ENCODE measurements at places on chromosomes 11 and 22.

GRCh38 chr11:95413021-95413420 is 182.0 kb upstream of the SESN3 start:
- DNase-seq, result no peak

- DNase-seq, result no peak
Measured at GRCh38 chr11:460331-461199, 10.5 kb downstream of the PTDSS2 start.

DNA sequence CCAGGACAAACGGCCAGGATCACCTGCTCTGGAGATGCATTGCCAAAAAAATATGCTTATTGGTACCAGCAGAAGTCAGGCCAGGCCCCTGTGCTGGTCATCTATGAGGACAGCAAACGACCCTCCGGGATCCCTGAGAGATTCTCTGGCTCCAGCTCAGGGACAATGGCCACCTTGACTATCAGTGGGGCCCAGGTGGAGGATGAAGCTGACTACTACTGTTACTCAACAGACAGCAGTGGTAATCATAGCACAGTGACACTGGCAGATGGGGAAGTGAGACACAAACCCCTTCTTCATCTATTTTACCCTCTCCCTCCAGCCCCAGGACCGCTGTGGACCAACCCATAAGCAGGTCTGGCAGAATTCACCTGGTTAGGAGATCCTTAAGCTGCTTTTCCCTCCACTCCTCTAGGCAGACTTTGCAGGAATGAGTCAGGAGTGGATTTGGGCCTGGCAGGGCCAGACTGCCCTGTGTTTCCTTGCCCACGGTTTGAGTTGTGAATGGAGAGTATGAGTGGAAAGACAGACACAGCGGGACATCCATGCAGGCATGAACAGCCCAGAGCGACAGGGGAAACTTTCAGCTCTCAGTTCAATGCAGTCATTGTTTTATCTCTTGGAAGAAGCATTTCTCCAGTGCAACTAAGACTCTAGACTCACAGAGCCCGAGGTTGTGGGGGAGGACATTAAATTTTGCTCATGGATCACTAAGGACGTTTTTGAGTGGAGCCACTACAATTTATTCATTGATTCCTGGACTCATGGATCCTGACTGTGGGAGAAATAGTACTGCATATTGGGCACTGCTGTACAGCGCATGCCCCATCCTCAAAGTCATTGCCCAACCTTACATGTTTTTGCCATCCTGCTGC is 75.3 kb upstream of the IGLL5 start:
- DNase-seq, result no peak

GRCh38 chr11:70305501-70305900 is 35.0 kb downstream of the PPFIA1 start:
- no peak for DNase-seq

DNA sequence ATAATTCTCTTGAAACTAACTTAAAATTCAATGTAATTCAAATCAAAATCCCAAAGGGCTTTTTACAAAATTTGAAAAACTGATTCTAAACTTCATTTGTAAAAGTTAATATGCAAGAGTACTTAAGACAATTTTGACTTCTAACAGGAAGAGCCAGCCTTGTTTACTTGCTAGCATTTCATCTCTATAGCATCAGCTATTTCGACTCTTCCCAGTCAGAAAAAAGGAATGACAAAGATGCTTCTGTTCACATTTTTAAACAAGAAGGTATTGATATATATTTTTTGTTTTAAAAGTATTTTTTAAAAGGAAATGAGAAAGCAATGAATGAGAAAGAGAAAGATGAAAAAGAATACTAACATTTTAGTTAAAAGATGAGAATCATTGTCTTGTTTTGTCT is 16.4 kb downstream of the SLN start:
- DNase-seq, result no peak

DNA sequence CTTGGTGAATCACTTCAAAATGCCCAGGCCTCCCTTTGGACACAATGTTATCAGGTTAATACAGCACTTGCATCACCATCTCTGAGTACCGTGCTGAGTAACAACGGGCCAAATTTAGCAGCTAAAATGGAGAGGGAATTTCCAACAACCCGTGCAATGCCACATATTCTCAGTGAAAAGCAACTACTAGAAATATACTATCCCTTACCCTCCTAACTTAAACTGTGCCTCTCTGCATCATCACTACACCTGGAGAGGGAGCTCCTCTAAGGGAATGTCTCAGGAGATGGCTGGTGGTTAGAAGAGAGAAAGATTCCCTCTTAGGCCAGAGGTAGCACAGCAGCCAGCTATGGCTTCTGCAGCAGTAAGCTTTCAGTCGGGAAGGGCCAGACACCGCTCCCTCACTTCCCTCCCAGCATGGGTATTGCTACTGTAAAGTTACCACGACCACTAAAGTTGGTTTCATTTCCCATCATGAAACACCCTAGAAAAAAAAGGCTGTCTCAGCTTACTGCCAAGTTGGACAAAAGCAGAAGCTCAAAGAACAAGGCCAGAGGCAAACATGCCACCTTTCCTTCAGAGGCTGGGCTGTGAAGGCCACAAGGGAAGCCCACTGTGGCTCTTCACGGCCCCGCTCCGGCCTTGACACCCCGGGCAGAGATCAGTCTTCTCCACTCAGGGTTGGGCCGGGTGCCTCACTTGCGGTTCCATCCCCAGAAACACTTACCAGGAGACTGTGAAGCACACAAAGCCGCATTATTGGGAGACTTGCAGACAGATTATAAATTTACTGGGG is 3.9 kb downstream of the MAML2 start:
- no peak for DNase-seq

DNA sequence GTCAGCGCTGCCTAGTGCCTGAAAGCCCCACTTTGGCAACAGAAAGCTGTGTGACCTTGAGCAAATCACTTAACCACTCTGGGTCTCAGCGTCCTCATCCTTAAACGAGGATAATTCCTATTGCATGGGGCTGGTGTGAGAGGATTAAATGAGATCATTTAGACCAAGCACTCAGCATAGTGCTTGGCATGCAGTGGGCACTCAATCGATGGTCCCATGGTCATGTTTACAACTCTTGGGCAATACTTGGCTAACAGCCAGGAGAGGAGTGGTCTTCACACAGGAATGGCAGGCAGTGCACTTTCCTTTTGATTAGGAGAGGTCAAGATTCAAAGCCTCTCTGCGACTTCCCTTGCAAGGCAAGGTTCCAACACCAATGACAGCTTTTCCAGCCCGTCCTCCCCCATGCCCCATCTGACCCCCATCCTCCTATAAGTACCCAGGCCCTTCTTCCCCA is 14.1 kb downstream of the TNKS1BP1 start:
- no peak for DNase-seq

DNA sequence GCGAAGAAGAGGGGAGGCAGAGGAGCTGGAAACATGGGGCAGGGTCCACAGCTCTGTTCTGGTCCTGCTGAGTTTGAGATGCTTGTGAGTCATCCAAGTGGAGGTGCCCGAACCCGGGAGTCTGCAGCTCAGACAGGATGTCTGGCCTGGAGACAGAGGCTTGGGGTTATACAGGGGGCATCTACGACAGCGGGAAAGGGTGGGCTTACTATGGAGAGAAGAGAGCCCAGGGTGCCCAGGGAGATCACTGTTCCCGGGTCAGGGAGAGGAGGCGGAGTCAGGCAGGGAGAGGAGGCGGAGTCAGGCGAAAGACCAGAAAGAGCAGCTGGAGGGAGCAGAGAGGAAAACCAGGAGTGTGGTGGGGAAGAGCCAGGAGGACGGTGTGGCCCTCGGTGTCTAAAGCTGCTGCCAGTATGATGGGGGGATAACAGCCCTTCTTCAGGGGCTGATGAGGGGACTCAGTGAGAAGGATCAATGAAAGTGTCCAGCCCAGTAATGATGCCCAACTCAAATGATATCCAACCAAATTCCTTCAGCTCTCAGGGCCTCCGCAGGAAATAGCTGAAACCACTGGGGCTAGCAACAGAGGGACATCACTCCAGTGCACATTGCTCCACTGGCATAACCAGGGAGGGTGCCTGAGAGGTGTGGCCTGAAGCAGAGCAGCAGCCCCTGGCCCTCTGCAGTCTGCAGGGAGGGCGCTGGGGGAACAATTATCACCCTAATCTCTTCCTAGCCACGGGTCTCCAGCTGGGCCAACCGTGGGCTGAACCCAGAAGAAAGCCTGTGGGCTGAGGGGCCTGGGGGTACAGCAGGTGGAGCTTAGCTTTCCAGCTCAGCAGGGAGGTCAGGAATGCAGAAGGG is 2.6 kb upstream of the LTBP3 start:
- no peak for DNase-seq

DNA sequence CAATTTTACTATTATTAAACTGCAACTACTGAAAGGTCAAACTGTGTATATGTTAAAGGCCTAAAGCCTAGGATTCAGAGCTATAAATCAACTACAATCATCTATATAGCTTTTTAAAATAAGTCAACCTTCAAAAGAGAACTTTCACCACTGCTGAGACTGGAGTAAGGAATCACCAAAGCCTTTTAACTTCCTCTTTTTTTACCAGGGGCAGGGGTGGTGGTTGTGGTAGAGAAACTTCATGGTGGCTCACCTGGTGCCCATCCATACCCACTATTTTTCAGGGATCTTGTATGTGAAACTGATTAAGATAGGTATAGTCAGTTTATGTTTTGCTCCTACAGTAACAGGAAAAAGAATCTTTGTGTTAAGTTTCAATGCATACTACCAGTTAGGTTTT is 31.5 kb downstream of the TSG101 start:
- no peak for DNase-seq

GRCh38 chr11:110098645-110099044 is 5.5 kb downstream of the ZC3H12C start:
- DNase-seq, result no peak

DNA sequence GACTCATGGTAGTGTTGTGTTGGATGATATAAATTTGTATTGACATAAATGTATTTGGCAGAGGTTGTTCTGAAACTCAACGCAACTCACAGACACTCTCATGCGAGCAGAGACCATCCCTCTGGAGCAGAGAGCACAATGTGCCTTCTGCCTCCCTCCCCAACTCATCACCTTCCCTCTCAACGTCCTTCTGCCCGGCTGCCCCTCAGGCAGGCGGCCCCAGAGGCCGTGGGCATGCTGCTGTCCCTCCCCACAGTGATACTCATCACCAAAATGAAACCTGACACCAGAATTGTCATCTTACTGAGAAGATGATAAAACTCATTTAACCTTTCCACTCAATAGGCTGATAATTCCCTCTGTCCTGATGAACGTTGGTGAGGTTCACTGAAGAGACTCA is 260.6 kb downstream of the ETS1 start:
- no peak for DNase-seq

- DNase-seq, result no peak
Measured at GRCh38 chr11:83921447-83922192, 635.5 kb upstream of the CCDC90B start.

GRCh38 chr11:27721264-27722116 is 21.2 kb upstream of the BDNF start:
- no peak for DNase-seq

DNA sequence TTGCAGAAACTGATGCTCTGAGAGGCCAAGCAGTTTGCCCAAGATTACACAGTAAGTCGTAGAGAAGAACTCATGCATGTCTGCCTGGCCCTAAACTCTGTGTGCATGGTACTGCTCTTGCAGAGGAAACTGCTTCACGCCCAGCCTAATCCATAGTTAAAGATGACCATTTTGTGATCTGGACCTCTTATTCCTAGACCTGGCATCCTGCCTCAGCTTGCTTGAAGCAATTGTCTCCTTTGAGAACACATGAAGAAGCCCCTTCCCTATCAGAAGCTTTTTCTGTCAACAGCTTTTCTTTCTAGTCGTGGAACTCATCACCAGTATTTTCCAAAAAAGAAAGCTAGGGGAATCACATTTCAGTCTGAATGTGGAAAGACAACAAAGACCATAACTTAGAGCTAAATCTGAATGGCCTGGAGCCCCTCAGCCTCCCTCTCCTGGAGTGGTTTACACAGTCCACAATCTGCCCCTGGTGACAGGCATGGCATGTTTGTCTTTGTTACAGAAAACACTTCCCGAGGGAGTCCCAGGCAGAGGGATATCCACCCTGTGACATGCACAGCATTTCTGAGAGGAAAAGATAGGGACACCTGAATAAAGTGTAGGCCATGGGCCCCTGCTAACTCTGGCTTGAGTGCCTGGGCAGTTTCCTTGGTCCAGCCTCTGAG is 2.9 kb upstream of the FZD4 start:
- no peak for DNase-seq

GRCh38 chr11:120168960-120169681 is 31.2 kb upstream of the TRIM29 start:
- DNase-seq, result no peak

- no peak for DNase-seq
Measured at GRCh38 chr22:49642741-49643140, 184.9 kb downstream of the BRD1 start.

- DNase-seq, result no peak
Measured at GRCh38 chr11:9210922-9211320, 54.2 kb downstream of the DENND5A start.

DNA sequence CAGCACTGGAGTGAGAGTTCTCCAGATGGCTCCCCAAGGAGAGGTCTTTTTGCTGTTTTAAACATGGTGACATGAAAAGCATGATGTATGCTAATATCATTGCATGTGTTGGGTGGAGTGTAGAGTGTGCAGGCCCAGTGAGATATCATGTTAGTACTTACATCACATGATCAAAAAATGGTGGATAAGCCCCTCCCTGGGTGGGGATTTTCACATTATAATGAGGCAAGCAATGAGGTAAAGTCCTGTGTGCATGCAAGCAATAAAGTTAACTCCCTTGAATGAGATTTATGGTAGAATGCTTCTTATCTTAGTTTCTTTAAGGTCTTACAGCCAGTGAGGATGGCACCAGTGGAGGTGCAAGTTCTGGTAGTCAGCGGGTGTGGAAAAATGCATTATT is 8.5 kb downstream of the FAM111B start:
- DNase-seq, result no peak

DNA sequence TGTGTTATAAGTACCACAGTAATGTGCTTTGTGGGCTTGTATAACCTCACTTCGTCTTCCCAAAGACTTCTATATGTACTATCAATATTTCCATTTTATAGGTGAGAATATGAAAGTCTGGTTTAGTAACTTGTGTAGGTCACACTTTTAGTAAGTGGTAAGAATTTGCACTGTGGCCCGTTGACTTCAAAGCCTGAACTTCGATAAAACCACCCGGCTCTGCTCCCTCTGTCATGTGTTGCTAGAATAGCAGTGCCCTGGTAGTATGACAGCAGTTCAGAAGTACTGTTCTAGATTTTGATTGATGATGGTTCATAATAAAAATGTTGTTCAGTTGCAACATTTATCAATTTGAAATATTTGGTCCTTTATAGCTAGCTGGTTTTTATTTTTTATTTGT is 110.2 kb upstream of the SORL1-AS1 start:
- no peak for DNase-seq

GRCh38 chr11:59534676-59535075 is 23.3 kb downstream of the OR4D9 start:
- DNase-seq, result no peak

GRCh38 chr22:43811777-43812148 is 342 bp downstream of the EFCAB6 start:
- DNase-seq, result no peak

GRCh38 chr22:42317691-42318547 is 47.5 kb upstream of the TCF20 start:
- DNase-seq, result no peak

DNA sequence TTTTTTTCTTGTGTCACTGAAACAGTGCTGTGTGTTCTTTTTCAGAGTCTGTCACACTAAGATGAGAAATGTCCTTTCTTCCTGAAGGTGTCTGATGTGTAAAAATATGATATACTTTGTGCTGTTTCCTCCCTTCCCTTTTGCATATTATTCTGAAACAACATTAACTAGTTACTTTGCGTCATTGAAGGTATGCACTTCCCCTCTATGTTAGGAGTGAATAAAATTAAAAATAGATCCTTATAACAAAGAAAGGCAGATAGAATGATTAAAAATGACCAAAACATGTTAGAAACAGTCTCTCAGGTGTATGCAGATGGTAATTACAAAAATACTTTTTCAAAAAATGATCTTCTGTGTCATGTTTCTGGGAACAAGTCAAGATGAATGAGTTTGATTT is 1.6 kb upstream of the RAB30 start:
- DNase-seq, result no peak
